ENCODE measurements at places on chromosomes 5 and 9.

GRCh38 chr5:58185801-58186200 lies 274.1 kb downstream of the PLK2 start:
- DNase-seq = no peak

DNA sequence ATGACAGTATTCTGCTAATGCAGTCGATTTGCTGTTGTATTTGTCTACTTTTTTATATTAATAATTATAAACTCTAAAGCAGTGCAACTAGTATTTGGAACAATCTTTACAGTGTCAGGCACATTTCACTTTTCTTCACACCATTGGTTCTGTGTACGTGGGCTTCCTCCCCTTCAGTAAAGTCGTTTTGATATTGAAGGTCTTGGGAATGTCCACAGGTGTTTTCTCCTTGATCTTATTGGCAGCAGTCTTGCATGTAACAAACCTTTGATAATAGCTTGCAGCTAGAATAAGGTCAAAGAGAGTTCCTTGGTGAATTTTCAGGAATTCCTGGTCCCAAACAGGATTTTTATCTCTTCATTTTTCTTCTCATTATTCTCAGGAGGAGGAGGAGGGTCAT lies 12.2 kb downstream of the DDX4 start:
- DNase-seq = no peak

- DNase-seq = no peak
Observed at GRCh38 chr5:149435660-149436059, 56.6 kb upstream of the IL17B start.

DNA sequence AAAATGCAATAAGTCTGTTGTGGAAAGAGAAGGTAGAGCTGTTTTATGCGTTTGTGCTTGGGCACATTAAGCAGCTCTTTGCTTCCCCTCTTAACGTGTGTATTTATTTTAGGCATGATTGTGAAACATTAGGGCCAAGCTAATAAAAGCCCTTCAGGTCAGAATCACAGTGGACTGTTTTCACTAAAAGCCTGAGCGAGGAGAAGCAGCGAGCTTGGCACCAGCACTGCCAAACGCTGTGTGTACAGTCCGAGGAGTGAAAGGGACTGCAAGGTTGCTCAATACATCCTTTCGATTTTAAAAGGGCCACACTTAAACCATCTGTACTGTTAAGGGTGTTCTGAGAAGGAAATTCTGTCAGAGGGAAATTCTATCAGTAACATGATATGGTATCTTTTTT lies 107.2 kb upstream of the CKMT2 start:
- no peak for DNase-seq

DNA sequence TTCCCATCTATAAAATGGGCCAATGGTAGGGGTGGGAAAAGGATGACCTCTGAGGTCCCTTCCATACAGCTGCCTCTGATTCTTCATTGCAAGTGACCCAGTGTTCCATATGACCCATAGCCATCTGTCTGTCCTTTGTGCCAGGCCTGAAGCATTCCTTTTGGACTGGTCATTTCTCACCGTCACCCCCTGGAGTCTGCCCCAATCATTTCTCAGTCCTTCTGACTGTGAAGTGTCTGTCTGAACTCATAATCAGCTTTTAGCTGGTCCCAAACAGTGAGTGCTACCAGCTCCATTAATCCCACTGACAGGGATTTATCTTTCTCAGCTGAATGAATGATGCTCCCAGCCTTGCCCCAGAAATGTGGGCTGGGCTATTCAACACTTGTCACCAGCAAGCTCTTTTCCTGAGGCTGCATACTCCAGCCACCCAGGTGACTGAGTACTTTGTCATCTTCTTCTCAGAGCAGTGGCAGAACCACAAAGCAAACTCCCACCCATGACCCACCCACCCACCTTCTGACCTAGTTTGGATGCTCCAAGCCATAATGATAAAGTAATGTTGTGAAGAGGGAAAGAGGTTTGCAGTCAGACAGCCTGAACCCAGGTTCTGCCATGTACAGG lies 37.4 kb downstream of the KCNIP1 start:
- DNase-seq = no peak

DNA sequence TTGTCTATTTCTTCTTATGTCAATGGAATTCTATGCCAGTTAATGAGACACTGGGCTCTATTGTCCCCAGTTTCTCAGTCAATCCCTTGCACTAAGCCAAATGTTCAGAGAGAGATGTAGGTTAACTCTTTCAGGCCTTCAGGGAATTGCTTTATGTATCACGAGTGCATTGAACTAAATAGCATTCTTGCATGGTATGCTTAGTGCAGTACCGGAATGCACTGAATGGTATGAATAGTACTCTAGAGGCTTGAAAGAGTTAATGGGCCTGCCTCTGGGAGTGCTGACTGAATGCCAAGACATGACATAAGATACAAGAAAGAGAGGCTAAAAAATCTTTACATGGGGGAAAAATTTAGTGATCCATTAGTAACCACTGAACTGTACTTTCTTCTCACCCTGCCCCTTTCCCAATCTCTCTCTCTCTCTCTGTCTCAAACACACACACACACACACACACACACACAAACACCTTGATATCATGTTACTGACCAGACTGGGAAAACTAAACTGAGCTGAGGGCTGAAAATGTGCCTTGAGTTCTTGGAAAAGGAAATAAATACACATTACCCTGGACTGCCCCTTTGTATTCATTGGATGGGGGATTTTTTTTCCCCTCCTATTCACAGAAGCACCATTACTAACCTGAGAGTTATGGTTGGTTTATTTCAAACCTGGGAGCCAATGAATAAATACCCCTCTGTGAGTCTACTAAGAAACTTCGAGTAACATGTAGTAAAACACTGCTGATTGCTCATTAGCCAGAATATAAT lies 35.4 kb upstream of the TMC1 start:
- DNase-seq = peak; percentile 91

DNA sequence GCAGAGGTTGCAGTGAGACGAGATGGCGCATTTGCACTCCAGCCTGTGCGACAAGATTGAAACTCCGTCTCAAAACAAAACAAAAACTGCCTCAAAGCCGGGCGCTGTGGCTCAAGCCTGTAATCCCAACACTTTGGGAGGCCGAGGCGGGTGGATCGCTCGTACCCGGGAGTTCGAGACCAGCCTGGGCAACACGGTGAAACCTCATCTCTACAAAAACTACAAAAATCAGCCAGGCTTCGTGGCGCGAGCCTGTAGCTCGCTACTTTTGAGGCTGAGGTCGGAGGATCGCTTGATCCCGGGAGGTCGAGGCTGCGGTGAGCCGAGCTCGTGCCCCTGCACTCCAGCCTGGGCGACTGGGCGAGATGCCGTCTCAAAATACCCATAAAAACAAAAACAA lies 988 bp downstream of the GFM2 start:
- DNase-seq = no peak

GRCh38 chr5:181217803-181218062 lies 5.3 kb upstream of the TRIM41 start:
- DNase-seq = no peak

DNA sequence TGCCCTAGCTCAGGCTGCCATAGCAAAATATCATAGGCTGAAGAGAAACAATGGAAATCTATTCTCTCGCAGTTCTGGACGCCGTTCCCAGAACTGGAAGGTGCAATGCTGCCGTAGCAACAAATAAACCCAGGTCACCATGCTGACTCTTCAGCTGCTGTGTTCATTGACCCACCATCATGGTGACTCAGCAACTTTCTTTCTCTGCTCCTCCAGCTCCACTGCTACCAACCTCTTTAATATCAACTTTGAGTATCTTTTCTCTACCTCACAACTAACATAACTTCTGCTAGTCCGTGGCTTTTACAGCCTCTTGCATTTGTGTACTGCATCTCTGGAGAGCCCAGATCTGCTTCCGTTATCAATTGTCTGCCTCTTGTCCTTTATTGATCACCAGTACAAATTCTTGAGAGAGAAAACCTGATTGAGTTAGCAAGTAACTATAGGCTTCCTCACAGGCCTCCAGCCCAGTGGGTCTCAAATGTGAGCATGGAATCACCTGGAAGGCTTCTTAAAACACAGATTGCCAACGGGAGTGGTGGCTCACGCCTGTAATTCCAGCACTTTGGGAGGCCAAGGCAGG lies 47.3 kb upstream of the SLC30A5 start:
- DNase-seq = no peak

DNA sequence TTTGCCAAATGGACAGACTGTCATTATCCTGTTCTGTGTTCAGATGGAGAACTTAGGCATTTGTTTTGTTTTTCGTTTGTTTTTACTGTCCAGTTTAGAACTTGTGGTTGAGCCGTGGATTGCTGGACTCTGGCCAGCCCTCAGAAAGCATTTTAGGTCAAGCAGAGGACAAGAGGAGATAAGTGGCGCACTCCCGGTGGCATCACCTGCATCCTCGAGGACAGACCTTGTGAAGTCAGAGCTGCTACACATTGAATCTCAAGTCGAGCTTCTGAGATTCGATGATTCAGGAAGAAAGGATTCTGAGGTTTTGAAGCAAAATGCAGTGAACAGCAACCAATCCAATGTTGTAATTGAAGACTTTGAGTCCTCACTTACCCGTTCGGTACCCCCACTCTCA lies 8.9 kb downstream of the MTRR start:
- no peak for DNase-seq

DNA sequence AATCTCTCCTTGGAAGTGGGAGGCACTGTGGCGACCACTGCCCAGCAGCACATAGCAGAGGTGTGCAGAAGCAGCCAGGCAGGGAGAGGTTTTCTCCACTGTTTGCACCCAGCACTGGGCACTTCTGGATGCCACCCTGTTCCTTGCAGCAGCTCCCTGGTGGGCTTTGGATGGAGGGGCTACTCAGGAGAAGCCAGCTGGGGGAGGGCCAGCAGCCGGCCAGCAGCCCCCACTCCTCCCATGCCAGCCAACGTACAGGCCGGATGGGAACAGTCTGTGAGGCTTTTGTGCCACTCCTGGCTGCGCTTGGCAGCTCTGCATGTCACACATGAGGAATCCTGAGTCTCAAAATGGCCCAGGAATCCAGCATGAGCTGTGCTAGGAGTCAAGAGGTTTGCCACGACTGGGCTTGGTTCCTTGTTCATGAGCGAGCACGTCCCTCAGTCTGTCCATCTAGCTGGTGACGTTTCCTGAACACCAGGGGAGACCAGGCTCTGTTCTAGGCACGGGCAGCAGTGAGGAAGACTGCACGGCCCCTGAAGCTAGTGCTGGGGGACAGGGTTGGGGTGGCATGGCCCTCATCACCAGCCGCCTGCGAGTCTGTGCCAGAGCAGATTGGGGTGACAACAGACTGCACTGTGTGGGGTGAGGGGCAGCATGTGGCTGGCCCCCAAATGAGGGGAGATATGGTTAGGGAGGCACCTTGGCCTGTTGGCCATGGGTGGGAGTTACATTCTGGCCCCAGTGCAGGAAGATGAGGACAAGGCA lies 10.1 kb downstream of the PHF2 start:
- DNase-seq = no peak

DNA sequence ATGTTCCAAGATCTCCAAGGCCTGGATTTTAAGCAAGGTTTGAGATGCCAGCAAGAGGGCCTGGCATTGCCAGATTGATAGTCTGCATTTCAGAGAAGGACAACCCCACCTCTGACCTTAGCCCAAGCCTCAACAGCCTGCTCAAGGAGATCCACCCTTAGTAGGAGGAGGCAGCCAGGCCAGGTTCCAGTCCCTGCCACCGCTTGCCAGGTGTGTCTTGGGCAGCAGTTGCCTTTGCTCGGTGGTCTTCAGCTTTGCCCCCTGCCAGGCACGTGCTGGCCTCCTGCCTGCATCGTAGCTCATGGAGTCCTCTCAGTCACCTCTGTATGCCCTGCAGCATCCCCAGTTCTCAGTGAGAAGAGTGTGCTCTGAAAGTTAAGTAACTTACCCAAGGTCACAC lies 134.2 kb downstream of the KCNIP1 start:
- no peak for DNase-seq

- no peak for DNase-seq
Observed at GRCh38 chr9:137757139-137757538, 120.4 kb upstream of the CACNA1B start.

DNA sequence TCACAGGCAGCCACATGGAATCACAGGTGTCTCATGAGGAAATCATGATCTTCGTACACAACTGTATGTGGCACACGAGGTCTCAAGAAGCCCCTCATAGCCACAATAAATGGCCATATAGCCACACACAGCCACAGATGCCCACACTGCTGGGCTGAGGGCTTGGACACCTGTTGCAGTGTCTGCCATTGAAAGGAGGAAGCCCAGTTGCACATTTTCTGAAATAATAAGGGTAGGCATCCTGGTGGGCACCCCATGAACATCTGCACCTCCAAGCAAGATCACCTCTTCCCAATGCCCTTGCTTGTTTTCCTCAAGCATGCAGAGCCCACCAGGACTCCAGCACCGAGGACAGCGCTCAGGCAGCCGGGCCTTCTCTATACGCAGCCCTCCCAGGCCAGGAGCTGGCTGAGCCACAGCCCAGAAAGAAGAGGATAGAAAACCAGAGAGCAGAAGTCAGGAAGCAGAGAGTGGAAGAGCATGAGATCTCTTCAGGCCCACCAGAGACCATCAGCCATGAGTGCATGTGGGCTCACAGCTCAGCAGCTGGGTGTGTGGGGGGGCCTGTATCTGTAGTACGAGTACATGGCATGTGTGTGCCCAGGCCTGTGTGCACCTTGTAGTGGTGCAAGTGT lies 1.0 kb upstream of the ACSL6 start:
- no peak for DNase-seq

GRCh38 chr5:146725025-146725424 lies 153.5 kb downstream of the PPP2R2B start:
- no peak for DNase-seq

GRCh38 chr5:132059043-132059695 lies 1.3 kb upstream of the IL3 start:
- DNase-seq = no peak

DNA sequence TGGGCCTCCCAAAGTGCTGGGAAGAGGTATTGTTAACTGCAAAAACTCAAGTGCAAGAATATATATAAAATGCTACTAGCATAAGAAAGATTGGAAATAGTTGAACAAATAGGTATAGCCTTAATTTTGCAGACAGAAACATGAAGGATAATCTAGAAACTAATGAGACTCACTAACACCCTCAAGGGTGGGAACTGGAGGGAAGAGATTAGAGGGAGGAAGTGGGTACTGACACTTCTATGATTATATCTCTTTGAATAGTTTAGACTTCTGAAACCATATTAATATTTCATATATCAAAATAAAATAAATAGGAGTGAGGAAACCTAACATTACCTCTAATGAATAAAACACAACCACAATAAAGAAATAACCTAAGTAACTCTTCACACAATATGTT lies 23.0 kb downstream of the AUH start:
- no peak for DNase-seq

GRCh38 chr5:132394667-132395259 lies 25.3 kb downstream of the SLC22A5 start:
- no peak for DNase-seq

- no peak for DNase-seq
Observed at GRCh38 chr5:16406630-16407029, 59.0 kb downstream of the ZNF622 start.

GRCh38 chr5:33789567-33789957 lies 102.2 kb downstream of the ADAMTS12 start:
- DNase-seq = no peak

DNA sequence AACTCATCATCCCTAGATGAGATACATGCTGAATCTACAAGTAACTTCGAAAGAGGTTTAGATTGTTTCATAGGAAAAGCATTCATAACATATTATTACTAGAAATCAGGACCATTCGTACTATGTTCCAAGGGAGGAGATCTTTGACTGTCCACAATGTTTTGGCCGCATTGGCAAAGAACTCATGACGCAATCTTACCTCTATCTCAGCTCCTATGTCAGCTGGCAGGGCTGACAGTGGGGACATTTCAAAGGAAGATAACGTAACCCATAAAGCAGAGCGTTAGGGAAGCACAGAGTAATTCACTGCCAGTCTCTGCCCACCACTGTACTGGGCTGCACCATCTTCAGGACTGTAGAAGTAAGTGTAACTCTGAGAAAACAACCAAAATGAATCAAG lies 69.7 kb downstream of the EFNA5 start:
- DNase-seq = no peak
